ENCODE measurements at places on chromosomes 6 and 20.

GRCh38 chr6:20688710-20689500 lies 154.6 kb downstream of the CDKAL1 start:
- DNase-seq = no peak

GRCh38 chr6:66403966-66404365 lies 696.9 kb upstream of the EYS start:
- no peak for DNase-seq

DNA sequence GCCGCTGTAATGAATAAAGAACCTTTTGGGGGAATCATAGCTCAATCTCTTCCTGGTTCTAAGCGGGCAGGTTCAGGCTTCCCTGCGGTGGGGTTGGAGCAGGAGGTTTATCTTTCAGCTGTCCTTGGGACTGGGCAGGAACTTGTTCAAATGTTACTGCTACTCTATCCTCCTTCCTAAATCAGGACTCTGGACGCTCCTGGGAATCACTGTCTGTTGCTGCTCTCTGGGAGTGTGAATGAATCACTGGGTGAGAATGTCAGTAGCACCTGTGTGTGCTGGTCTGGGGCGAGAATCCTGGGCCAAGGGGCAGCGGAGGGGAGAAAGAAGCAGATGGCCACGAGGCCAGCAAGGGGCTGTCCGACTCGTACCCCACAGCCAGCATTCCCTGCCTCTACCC lies 65.4 kb upstream of the ZNFX1 start:
- no peak for DNase-seq

GRCh38 chr6:111569951-111570350 lies 35.7 kb downstream of the TRAF3IP2 start:
- no peak for DNase-seq

DNA sequence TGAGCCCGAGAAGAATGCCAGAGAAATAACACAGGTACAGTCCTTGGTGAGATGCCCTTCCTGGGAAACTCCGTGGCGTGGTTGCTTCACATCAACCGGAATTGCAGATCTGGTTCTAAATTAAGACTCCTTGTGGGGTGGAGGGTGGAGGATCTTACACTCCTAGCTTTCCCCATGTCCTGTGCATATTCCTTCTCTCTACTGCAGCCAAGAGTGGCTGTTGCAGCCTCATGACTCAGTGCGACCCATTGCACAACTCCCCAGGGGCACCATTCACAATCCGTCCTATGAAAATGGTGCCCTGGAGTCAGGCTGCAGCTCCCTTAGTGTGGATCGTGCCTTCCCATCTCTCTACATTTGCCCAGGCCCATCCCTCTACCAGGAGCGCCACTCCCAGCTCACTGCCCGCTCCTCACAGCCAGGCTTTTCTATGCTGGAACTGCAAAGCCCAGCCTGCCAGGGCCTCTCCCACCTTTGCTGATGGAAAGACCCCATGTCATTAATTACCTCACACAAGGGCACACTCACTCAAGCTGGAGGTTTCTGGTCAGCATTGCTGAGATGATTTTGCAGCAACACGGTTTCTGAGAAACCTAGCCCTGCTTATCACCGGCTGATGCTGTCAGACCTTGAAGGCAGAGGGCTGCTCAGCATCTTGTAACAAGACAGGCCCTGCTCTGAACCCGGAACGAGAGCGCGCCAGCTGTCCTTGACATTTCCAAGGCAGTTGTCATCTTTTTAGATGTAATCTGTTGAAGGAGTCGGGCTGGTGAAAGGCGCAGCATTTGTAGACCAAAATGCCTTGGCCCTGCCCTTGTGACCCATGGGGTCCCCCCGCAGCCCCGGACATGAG lies 39.7 kb downstream of the SIRPA start:
- no peak for DNase-seq

GRCh38 chr20:19522071-19522801 lies 235.8 kb upstream of the RIN2 start:
- no peak for DNase-seq

- no peak for DNase-seq
Observed at GRCh38 chr20:38776363-38776762, 28.1 kb downstream of the ACTR5 start.

- DNase-seq = no peak
Observed at GRCh38 chr20:49894073-49894470, 21.3 kb downstream of the SPATA2 start.

Measured in iPS DF 6.9 (cell line).